ENCODE measurements at places on chromosomes 5 and 9.

- no peak for DNase-seq
These were observed 69.0 kb upstream of the PHYKPL start for GRCh38 chr5:178301641-178302040.

DNA sequence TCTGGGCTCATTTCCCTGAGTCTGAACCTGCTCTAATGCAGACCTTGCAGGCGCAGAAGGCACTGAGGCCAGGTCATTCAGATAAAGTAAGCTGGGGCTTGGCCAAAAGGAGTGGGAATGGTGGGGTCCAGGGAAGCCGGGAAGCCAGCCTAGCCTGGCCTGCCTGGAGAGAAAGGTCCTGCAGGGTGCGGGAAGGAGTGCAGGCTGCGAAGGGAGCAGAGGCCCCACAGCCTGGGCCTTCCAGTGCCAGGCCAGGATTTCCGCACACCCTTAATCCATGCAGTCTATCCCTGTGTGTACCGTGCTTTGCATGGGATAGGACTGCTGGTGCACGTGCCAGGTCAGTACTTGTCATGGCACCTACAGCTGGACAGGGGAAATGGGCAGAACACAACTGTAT lies 3.6 kb upstream of the STING1 start:
- no peak for DNase-seq

GRCh38 chr5:42858687-42859086 lies 47.0 kb upstream of the SELENOP start:
- DNase-seq: no peak

- no peak for DNase-seq
These were observed 30.5 kb upstream of the RXRA start for GRCh38 chr9:134295746-134296250.

DNA sequence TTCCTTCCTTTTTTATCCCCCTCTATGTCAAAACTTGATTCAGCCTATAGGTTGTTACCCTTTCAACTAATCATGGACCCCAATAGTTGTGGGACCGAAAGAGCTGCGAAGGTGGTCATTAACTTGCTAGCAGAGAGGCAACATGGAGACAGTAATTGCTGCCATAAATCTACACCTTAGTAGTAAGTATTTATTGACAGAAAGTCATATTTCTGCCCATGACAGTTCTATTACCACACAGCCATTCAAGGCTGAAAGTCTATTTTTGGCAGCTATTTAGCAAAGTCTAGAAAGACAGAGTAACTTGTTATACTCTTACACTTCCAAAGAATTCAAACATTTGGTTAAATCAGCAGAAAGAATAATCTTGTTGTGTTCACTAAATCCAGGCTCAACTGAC lies 236.2 kb downstream of the PRELID2 start:
- no peak for DNase-seq

GRCh38 chr5:110738503-110738811 lies 350 bp upstream of the SLC25A46 start:
- no peak for DNase-seq

GRCh38 chr5:37740331-37741066 lies 99.3 kb downstream of the GDNF start:
- no peak for DNase-seq

DNA sequence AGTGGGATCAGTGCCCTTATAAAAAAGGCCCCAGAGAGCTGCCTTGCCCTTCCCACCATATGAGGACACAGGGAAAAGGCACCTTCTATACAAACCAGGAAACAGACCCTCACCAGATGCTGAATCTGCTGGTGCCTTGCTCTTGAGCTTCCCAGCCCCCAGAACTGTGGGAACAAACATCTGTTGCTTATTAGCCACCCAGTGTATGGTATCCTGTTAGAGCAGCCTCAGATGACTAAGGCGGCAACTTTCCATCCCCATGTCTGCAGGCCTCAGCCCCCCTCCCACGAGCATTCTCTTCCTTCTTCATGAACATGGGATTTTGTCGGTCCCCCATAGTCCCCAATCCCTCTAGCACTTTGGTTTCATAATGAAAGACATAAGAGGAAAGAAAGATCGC lies 202.5 kb upstream of the GAS1 start:
- no peak for DNase-seq

DNA sequence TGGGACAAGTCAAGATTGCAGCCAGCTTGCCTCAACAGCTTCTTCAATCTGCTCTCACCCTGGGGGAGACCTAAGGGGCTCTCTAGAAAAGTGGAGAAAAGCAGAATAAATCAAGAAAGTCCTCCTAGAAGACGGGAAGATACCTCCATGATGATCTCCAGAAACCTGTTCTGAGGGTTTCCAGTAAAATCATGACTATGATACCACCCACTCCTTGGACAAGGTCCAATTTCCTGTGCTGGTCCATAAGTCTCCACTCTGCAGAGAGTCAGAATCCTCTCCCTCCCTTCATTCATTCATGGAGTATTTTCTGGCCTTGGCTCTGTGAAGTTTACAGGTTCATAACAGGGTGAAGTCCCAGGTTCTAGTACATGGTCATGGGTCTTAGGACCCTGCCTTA lies 168.6 kb downstream of the SLC12A2 start:
- no peak for DNase-seq

DNA sequence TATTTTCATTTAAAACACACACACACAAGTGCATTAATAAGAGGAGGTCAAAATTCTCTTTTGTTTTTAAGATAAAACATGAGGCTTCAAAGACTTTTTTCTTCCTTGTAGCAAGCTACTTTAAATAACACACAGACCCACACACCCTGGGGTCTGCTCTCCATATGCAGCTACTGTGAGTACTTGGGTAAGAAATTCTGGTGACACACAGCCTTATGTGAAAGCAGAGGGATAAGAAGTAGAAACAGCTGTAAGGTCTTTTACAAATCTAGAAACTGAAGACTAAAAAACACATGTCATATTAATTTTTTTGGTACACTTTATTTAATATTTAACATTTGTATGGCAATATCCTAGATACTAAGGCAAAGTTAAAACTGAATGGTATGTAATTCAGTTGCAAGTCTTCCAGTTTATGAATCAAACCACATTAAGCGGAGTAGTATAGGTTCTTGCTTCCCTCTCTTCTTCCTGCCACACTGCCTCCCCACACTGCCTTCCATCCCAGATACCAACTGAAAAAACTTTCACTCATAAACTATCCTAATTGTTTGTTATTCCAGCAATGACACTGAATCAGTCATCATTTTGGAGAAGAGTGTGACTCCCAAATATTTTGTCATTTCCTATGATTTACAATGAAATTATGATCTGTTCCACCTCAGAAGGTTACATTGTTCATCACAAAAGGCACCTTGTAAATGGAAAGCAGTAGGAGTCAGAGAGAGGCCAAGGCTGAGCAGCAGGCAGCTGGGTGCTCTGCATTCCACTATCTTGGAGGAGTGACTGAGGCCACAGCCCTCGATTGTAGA lies 92.0 kb downstream of the PLCXD3 start:
- DNase-seq: no peak

GRCh38 chr9:123929870-123930831 lies at the start of gene DENND1A:
Gene DENND1A (minus strand): TSS chr9:123930126. CDS start chr9:123929905, 221 bp downstream.
- peak; percentile 87 for DNase-seq

GRCh38 chr9:129284607-129285291 lies 106.7 kb upstream of the IER5L start:
- no peak for DNase-seq

DNA sequence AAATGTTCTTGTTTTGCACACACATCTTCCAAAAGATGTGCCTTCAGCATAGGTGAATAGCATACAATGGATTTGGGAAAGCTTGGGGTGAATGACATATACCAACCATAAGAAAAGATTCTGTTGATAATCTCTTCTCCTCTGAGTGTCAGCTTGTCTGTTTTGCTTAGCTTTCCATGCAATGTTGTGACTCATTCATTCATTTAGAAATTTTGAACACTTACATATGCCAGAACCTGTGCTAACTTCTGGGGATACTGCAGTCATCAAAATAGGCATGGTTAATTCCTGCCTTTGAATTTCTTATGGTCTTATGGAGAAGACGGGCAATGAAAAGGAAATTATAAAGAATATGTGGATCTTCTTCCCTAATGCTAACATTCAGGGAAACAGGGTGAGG lies 14.1 kb downstream of the ADRB2 start:
- no peak for DNase-seq

GRCh38 chr9:74711341-74711740 lies 176.4 kb downstream of the TRPM6 start:
- no peak for DNase-seq

GRCh38 chr5:10577371-10578292 lies 13.8 kb downstream of the ANKRD33B start:
- no peak for DNase-seq

DNA sequence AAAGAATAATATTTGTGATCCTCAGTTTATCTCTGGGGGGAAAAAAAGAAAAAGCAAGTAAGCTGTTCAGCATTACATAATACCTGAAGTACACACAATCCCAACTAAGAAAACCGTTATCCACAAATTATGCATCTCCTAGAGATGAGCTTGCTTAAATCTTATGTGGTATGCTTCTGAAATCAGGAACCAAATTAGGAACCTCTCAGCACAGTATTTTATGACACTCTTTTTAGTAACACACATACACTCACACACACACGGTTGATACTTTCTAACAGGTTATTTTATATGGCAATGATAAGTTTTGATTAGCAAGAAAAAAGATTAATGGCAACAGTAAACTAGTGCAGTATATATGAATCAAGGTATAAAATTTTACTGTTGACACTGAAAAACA lies 1.2 kb upstream of the ZNF510 start:
- no peak for DNase-seq

- DNase-seq: no peak
These were observed 432.6 kb downstream of the CYLC2 start for GRCh38 chr9:103427696-103428095.

DNA sequence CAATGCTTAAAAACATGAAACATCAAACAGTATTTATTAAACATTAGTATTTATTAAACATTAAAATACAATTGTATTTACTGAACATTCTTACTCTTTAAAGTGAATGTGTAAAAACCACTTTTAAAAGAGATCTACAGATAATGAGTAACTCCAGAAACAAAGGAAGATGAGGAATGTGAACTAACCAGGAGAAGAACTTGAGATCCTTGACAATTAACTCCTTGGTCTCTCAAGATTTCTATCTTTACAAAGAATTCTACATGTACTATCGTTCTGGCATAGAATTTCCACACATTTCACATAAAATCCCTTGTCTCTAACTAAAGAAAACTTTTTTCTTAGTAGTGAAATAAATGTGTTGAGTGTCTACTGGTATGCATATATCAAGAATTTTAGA lies 28.7 kb upstream of the IFNE start:
- DNase-seq: no peak

GRCh38 chr9:4011054-4011453 lies 288.8 kb downstream of the GLIS3 start:
- peak; percentile 37 for DNase-seq

DNA sequence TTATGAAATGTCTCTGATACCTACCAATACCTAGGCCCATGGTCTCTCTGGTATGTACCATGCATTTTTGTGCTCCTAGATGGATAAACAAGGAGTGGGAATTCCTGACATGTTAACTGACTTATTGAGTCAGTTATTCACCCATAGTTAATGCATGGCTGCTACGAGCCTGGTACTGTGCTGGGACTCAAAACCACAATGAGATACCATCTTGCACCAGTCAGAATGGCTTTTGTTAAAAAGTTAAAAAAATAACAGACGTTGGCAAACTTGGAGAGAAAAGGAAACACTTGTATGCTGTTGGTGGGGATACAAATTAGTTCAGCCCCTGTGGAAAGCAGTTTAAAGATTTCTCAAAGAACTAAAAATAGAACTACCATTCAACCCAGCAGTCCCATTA lies 293.8 kb downstream of the OSTF1 start:
- no peak for DNase-seq

DNA sequence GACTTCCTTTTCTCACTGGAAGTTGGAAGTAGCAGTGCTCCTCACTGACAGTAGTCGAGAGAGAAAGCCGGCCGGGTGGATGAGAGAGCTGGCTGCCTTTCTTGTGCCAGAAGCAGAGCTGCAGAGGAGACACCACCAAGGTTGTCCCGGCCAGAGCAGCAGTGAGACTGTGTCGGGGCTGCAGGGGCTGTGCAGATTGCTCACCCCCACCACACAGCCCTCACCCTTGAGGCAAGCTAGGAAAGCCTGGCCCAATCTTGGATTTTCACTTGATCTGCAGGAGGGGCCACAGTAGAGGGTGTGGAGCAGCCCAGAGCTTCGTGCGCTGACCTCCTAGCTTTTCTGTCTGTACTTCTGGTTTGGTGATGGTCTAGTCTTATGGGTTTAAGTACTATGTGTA lies 9.1 kb downstream of the OSMR start:
- DNase-seq: no peak

DNA sequence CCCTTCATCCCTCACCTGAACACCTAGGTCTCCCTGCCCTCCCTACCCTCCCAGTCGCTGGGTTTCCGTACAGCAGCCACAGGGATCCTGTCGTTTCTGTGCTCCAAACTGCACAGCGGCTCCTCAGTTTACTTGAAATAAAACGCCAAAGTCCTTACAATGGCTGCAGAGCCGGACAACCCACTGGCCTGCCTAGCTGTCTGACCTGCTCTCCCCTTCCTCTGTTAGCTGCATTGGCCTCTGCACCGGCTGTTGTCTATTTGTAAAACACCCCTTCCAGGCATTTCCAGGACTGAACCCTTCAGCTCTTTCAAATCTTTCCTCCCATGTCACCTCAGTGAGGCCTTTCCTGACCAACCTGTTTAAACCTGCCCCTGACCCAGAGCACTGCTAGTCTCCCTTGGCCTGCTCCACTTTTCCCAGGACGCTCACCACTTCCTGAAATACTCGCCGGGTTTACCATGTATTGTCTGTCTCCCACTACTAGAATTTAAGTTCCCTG lies 9.1 kb upstream of the MGAT1 start:
- no peak for DNase-seq

DNA sequence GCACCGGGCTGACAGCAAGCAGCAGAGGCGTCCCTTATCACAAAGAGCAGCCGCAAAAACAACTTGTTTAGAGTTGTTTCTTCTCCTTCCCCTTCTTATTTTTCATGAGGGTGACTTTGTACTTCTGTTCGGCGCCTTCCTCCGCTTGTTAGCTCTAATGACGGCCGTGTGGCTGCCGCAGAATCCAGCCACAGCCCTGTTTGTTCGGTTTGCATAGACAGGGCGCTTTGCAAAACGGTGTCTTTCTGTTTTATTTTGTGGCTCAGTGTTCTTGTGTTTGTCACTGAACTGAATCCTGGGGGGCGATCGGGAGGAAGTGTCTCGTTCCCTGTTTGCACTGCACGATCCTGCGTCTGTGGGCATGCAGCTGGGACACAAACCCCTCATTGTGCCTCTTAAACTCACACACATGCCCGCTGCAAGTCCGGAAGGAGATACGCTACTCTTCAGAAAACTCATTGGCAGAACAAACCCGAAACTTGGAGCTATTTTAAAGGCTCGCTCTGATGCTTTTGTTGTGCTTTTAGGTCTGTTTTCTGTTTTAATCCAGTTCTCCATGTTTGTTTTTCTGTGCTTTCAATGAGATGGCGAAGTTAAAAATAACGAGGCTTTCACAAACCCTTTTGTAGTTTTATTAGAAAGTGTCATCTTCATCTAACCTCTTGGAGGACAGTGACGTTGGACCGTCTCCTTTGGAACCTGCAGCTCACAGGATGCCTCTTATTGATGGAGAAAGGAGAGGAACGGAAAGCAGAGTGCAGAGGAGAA lies 213.9 kb downstream of the IRX2 start:
- no peak for DNase-seq

All from SHP77 (cell line).